Mesothelial cell of epicardium (in vitro differentiated cells): ENCODE measurements at places on chromosomes 5 and 9. TPM values are rescaled to one million over a fixed set of nuclear protein-coding genes. Genes with fewer than 3 reads are reported as not detected.

PCDHGC5 gene
- total RNA-seq, result 2.6 to 3.5 TPM (median 3.5 TPM) in 3 replicates

MFAP3 gene
- 41.5 to 42.2 TPM (median 41.5 TPM) in 3 replicates for total RNA-seq

FAM193B gene
- 126 to 128 TPM (median 128 TPM) in 3 replicates for total RNA-seq

ROR2 gene
- 36.7 to 41.0 TPM (median 39.7 TPM) in 3 replicates for total RNA-seq

TLN1 gene
- total RNA-seq, result 224 to 230 TPM (median 226 TPM) in 3 replicates

POLR3G gene
- 1.6 to 2.1 TPM (median 1.7 TPM) in 3 replicates for total RNA-seq

DNA sequence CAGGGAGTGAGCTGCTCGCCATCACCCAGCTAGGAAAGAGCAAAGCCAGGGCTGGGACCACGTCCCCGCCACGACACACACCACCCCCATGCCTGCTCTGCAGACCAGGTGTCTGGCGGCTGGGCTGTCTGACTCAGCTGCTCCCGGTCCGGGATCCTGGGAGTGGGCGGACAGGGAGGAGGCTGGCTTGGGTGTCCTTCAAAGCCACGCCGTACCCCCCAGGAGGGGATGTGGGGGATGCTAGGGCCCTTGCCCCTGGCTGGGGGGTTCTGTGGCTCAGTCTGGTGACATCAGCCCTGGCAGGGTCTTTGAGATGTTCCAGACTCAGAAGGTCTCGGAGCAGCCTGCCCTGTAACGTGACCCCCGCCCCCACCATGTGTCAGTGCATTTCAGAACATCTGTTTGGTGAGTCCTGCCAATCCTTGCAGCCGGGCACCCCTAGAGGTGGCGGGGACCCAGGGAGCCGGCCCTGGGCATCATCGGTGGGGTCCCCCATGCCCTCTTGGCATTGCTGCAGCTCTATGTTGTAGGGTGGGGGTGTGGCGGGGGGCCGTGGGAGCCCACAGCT lies 62.3 kb downstream of the HMCN2 start:
- DNase-seq, result no peak

GRCh38 chr9:134029248-134030226 lies 4.3 kb downstream of the BRD3OS start:
- DNase-seq, result no peak

DNA sequence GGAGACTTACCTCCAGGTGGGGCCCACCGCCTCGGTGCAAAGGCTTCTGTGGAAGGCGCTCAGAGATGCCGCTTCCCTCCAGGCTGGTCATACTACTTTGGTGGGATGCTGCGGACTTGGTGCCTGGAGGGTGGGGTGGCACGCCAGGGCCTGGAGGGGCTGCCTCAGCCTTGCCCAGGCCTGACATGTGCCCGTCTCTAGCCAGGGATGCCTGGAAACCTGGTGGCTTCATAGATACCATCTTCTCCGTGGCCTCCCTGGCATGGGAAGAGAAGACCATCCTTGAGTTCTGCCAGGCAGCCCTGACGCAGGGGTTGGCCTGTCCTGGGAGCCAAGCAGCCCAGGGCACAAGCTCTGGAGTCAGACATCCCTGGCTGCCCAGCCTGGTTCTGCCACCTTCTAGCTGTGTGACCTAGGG lies 28.3 kb downstream of the ORM2 start:
- no peak for DNase-seq

- no peak for DNase-seq
These were observed 211.1 kb upstream of the ACTBL2 start for GRCh38 chr5:57693488-57694305.

DNA sequence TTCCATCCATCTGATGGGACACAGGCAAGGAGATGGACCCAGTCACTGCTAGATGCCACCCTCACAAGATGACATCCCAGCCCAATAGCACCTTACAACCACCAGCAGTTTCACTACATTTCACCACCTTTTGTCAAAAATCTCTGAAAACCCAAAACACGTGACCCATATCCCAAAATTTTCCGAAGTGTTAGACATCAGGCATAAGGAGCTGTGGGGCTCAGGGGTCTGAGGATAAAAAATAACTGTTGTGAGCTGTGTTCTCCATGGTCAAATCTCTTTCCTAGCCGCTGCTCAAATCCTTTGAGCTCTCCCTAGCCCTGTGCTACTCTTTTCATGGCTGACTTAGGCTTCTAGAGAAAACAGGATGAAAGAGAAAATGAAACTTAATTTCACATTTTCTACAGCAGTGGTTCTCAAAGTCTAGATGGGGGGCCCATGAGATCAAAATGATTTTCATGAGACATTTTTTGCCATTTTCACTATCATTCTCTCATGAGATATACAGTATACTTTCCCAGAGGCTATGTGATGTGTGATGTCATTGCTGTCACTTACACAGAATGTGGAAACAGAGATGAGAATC lies 40.7 kb downstream of the TIMD4 start:
- DNase-seq, result no peak

DNA sequence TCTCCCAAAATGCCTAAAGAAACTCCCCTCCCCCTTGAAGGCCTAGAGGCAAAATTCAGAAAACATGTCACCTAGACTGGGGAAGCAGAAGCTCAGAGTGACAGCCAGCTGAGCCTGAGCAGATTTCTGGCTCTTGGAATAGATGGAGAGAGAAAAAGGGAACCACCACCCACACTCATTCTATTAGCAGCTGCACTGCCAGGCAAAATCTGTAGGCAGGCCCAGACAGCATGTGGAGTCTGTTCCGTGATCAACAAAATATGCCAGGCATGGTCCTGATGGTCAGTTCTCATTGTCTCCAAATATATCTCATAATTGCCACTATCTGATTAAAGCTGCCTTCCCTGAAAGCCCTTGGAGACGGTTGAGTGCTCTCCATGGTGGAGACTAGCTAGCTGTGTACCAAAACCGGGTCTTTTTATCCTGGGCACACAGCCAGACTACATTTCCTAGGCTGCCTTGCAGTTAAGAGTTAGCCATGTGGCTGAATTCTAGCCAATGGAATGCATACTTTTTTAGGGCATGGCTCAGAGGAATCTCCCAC lies 131.7 kb upstream of the GPR151 start:
- no peak for DNase-seq

DNA sequence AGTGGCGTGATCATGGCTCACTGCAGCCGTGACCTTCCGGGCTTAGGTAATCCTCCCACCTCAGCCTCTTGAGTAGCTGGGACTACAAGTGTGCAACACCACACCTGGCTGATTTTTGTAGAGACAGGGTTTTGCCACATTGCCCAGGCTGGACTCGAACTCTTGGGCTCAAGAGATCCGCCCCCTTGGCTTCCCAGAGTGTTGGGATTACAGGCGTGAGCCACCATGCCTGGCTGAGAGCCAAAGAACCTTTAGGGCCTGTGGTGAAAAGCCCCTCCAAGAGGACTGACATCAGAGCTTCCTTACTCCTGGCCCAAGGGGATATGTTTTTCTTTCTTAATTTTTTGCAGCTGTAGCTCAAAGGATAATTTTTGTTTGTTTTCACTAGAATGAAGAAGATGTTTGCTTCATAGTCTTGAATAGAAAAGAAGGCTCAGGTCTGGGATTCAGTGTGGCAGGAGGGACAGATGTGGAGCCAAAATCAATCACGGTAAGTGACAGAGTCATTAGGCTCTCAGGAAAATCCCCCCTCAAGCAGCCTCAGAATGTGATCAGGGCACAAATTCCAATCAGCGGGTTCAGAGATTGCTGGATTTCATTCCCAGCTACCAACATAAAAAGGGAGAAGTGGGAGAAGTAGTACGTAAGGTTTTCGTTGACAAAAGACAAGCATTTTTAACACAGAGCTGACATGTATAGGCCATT lies 77.1 kb downstream of the GOLPH3 start:
- no peak for DNase-seq

GRCh38 chr9:98958271-98958984 lies 14.7 kb downstream of the COL15A1 start:
- no peak for DNase-seq

- no peak for DNase-seq
These were observed 119.4 kb downstream of the GAS1 start for GRCh38 chr9:86827893-86828292.

DNA sequence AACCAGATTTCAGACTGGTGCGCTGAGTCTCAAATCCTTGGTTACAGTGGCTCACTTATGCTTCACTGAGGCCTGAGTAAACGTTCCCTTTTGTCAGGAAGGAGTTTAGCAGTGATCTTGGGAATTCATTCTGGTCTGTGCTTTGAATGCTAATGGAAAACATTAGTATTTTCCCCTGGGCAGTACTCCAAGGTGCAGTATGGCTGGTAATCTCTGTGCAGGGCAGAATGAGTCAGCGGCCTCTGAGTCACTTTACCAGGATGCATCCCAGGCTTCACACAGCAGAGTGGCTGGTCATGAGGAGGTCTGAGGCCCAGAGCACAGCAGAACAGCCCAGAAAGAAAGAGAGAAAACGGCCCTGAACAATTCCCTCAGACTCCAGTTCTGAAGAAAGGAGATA lies 54.0 kb downstream of the PCA3 start:
- no peak for DNase-seq

DNA sequence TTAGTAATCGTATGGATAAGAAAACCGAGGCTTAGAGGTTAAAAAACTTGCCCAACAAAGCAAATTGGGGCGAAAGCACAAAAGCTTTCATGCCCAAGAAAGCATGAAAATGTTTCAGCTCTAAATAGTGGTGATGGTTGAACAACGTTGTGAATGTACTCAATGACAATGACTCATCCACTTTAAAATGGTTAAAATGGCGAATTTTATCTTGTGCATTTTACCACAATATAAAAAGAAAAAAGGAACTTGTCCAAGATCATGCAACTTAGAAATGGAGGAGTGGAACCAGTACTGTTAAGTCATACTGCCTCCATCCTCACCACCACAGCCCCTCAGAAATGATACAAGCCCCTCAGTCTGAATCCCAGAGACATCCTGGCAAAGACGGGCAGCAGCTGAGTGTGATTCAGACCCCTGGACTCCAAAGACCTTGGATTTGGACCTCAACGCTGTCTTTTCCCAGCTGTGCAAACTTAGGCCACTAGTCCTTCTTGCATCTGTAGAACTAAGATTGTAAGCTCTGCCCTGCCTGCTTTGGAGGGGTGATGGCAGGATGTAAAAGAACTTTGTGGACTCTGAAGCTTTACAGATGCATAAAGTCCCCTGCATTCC lies 158.4 kb downstream of the GABBR2 start:
- no peak for DNase-seq

DNA sequence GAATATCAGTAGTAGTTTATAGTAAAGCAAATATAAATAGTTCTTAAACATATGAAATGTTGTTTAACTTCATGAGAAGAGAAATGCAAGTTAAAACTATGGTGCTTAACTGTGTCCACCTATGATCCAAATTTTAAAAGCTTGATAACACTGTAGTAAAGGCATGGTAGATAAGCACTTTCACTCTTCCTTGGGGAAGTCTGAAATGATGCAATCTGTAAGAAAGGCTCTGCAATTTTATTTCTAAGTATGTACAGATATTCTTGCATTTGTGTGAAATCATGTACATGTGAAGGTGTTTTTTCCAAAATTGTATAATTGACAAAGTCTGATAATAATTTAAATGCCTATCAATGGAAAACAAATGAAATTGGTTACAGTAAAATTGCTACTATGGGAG lies 66.9 kb downstream of the SYK start:
- DNase-seq, result no peak

DNA sequence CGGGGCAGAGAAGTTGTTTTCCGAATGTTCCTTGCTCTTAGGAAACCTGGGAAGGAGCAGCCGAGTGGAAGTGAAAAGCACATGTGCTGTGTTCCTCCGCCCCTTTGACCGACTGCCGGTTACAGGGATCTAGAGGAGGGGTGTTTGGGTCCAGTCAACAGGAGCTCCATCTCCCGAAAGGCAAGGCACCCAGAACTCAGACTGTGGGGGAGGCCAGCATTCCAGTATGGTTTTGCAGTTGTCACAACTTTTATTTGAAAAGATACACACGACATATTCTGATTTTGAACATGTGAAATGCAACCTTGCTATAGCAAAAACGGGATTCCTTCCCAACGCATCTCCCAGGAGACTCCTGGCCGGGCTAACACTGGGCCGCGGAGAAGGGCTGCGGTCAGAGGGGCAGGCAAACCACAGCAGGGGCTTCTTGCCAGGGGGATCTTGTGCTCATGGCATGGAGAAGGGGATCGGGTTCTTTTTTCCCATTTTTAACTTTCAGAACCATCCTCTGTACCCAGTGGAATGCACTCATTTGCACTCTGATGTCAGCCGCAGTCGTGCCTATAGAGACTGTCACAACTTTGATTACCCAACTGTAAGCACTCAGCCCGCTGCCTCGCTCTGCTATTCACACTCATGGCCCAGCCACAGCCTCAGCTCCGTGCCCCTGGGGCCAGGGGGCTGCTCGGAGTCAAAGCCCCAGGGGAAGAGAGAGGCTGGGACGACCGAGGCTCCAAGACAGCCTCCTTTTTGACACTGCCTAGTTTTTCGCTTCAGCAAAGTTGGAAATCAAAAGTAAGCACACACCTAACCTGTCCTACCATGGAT lies 3.9 kb downstream of the QRFP start:
- DNase-seq, result no peak

- no peak for DNase-seq
These were observed 373.4 kb upstream of the CTNND2 start for GRCh38 chr5:12277504-12278192.
